Central memory CD4-positive, alpha-beta T cell (primary cell): ENCODE measurements at places on chromosomes 6 and 20.

DNA sequence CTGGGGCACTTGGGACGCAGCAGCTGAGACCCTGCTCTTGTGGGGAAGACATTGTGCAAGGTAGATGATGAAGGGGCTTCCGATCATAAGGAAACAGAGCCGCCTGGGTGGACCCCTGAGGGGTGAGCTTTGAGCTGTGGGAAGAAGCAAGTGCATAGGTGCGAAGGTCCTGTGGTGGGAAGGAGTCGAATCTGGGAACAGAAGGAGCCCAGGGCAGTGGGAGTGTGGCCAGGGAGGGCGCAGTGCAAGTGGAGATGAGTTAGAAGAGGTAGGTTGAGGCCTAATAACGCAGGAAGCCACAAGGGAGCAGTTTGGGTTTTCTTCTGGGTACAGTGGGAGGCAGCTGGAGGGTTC, 10.3 kb downstream of the RBM38 start:
- DNase-seq, result no peak

GRCh38 chr6:33317419-33317668, 200 bp downstream of the ZBTB22 start:
- no peak for DNase-seq

- DNase-seq, result no peak
Observed at GRCh38 chr6:75418233-75418632, 75.4 kb downstream of the FILIP1 start.

- peak; percentile 52 for DNase-seq
Observed at GRCh38 chr6:157184202-157185015, 138.9 kb downstream of the TMEM242 start.

DNA sequence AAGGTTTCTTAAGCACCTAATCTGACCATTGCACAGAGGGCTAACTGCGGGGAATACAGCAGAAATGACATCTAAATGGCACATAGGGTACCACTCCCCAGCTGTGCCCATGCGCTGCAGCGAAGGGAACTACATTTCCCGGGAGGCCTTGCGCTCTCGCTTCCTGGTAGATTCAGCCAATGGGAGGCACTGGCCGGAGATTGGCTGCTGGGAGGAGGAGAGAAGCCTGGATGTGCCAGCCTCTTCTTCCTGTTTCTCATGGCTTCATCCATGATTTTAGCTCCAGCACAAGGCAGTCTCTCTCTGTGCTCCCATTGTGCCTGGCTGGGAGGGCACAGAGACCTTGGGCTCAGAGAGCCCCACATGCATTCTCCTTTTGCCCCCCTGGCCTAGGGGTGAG, 101.7 kb upstream of the FOXA2 start:
- DNase-seq, result no peak
